ENCODE measurements at places on chromosomes 5 and 9.
A peak's percentile ranks its signal among the peaks of the same experiment; 100 is the strongest.

DNA sequence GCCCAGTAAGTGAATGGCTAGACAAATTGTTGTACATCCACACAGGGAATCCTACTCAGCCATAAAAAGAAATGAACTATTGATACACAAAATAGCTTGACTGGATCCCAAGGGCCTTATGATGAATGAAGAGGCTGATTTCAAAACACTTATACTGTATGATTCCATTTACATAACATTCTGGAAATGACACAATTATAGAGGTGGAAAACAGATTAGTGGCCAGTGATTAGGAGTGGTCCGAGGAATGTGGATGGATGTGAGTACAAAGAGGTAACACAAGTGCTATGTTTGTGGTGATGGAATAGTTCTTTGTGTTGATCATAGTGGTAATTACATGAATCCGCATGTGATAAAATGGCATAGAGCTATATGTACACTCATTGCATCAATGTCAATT is 4.7 kb upstream of the UBLCP1 start:
- no peak for DNase-seq

DNA sequence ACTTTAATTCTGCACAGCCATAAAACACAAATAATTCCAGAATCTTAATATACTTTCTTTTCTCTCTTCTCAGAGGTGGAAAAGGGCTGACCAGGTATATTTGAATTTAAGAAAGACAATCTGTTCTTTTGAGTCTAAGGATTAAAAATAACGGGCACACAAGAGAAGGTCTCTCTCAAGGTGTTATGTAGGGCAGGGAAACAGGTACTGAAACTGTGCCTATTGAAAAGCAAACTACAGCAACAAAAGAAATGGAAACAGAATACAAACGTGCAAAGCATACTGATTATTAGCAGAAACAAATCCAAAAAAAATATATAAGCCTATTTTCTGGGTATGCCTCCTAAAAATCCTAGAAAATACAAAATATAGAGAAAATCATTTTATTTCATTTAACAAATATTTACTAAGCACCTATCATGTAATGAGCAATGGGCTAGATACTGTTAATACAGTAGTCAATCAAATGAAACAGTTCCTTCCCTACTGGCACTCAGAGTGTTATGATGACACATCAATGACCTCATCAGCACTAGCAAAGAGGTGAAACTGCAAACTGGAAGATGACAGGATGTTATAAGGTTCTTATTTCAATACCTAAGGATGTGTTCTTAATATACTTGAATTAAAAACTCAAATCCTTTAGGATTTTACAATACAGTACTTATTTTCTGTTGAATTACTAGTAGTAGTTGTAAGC is 87.7 kb downstream of the AUH start:
- peak; percentile 22 for DNase-seq

GRCh38 chr9:117777823-117778222 is 73.6 kb downstream of the TLR4 start:
- no peak for DNase-seq

DNA sequence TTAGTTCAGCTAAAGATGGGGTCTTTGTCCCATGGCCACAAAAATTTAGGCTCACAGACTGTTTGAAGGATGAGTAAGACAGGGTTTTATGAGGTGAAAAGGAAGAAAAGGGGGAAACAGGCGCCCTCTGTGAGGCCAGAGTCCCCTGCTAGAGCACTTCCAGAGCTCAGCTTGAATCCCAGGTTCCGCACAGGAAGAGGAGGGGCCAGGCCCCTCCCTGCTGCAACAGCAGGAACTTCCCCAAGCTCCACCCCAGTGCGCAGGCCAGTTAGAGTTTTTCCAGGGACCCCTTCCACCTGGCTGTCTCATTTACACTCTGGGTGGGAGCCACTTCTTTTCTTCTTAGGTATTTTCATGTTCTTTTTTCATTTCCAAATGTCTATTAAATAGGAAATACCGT is 480.8 kb downstream of the PSAT1 start:
- no peak for DNase-seq

DNA sequence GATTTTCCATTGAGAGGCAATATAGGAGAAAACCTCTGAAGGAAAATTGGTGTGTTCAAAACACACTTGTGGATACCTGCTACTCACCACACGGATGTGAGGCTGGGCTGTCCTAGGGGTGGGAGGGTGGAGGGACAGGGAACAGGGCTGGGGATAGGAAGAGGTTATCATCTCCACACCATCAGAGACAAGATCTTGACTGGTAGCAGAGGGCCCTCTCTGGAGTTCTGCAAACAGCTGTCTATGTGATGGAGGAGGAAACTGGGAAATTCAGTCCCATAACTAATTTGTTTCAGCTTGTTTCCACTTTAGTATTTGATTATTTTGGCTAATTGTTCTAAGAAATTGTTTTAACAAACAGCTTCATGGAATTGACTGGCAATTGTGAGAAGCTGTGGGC is 91.6 kb upstream of the FSTL4 start:
- no peak for DNase-seq

DNA sequence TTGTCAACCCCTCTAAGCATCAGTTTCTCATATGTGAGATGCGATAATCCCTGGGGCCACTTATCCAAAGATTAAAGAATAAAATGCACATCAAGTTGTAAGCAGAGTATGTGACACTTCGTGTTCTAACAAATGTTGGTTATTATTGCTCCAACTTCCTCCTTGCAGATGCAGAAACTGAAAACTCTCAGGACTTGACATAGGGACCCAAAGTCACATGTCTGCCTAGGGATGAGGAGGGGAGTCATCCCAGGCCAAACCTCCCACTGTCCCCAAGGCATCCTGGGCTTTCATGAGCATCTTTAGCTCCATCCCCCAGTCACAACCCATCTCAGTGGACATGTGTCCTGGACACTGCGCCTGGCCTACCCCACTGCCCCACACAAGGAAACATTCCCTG is 27.5 kb upstream of the SYK start:
- DNase-seq = no peak

All from GM20000 (cell line).